ENCODE measurements at places on chromosomes 5 and 9. TPM values are rescaled to one million over a fixed set of nuclear protein-coding genes. Genes with fewer than 3 reads are reported as not detected.

DNA sequence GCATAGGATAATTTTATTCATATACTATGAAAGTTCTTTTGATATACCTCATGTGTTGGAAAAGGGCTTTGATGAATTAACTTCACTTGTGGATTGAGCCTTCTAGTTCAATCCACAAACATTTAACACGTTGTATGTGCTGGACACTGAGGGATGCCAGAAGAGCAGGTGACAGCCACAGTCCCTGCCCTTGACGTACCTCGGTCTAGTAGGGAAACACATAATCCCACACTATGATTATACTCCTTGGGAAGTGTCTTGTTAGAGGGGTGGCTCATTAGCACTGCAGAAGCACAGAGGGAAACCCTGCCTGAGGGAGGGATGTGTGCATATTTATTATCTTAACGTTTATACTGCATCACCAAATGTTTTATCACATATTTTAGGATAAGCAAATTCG lies 61.2 kb downstream of the PIK3R1 start:
- H3K36me3 ChIP-seq, result peaks cover 42% of the 10 kb centered on the region
- no peak overlapping the region for H3K4me3 ChIP-seq
- no peak overlapping the region for H3K27ac ChIP-seq

WNK2 gene
- total RNA-seq, result 3.3 TPM

OXCT1 gene
- total RNA-seq, result 96.2 TPM

LRRC14B gene
- total RNA-seq, result not detected

AGXT2 gene
- not detected for total RNA-seq

All from chondrocyte (in vitro differentiated cells).